ENCODE measurements at places on chromosomes 6 and 20. TPM values are rescaled to one million over a fixed set of nuclear protein-coding genes. Genes with fewer than 3 reads are reported as not detected.

SPATA2 gene
- 3.3 TPM for total RNA-seq

ESR1 gene
- total RNA-seq: not detected

GPX6 gene
- not detected for total RNA-seq

TRIM40 gene
- not detected for total RNA-seq

NKX2-4 gene
- total RNA-seq: 3.8 TPM

SNAI1 gene
- total RNA-seq: 1.7 TPM

SIRPG gene
- not detected for total RNA-seq

C20orf144 gene
- total RNA-seq: not detected

TUBB2B gene
- total RNA-seq: 104 TPM

TBX18 gene
- 8.2 TPM for total RNA-seq

INSM1 gene
- total RNA-seq: not detected

PTCHD4 gene
- total RNA-seq: not detected

RIMS1 gene
- 3.3 TPM for total RNA-seq

OR2J3 gene
- total RNA-seq: not detected

CLIC5 gene
- total RNA-seq: not detected

OR2B6 gene
- total RNA-seq: not detected

RAET1L gene
- 0.36 TPM for total RNA-seq

FNDC11 gene
- total RNA-seq: not detected

CRIP3 gene
- not detected for total RNA-seq

SAMD10 gene
- 1.2 TPM for total RNA-seq

TINAG gene
- not detected for total RNA-seq

UBE2J1 gene
- total RNA-seq: 24.7 TPM

TNF gene
- 4.0 TPM for total RNA-seq
